GM23248 (cell line): ENCODE measurements at places on chromosomes 1 and 21. TPM values are rescaled to one million over a fixed set of nuclear protein-coding genes. Genes with fewer than 3 reads are reported as not detected.

DNAJC6 gene
- 2.5 TPM in 2 replicates for polyA plus RNA-seq

GRCh38 chr1:42319871-42320484, 15.1 kb downstream of the FOXJ3 start:
- H3K36me3 ChIP-seq, result no peaks in the 10 kb centered on the region
- H3K27me3 ChIP-seq, result no peaks in the 10 kb centered on the region
- H3K4me3 ChIP-seq, result no peak overlapping the region

PLOD1 gene
- 443 and 482 TPM in 2 replicates for polyA plus RNA-seq

DNA sequence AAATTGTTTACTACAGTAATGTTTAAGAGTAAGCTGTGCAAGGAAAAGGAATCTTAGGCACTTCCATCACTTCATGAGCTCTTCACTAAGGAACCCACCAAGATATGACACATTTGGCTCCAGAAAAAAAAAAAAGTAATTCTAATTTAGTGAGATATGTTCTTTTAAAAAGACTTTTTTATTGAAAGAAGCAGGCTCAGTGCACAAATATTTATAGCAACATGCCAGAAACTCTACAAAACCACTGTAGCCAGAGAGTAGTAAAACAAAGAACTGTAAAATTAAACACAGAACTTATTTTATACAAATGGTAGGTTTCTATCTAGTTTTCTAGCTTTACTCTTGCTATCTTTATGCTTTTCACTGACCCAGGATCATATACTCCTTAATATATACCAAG, 434.6 kb upstream of the ADGRL2 start:
- H3K27me3 ChIP-seq, result no peaks in the 10 kb centered on the region
- no peak overlapping the region for H3K27ac ChIP-seq
- H3K4me3 ChIP-seq, result no peak overlapping the region

DNA sequence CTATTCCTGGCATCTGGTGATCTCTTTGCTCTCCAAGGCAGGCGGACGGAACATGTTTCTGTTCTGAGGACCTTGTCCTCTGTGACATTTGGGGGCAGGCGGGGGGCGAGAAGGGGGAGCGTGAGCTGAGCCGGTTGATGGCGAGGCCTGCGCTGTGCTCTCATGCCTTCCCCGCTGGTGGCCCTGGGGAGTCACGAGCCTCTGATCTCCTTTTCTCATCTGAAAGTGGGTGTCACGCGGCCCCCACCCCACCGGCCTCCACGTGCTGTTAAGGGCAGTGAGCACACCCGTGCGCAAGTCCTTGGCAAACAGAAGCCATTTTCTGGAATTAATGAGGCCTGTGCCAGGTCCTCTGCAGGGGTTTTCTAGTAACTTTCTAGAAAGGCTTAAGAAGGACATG, 102.8 kb upstream of the ACTRT2 start:
- no peaks in the 10 kb centered on the region for H3K36me3 ChIP-seq
- H3K4me1 ChIP-seq, result no peaks in the 10 kb centered on the region

GRCh38 chr1:165671526-165671925, 26.8 kb downstream of the ALDH9A1 start:
- H3K27ac ChIP-seq, result no peak overlapping the region
- H3K4me3 ChIP-seq, result no peak overlapping the region
- H3K27me3 ChIP-seq, result no peaks in the 10 kb centered on the region

- no peaks in the 10 kb centered on the region for H3K27me3 ChIP-seq
- peaks cover 18% of the 10 kb centered on the region for H3K4me1 ChIP-seq
- H3K4me3 ChIP-seq, result peak overlapping the region; percentile 62
- peak overlapping the region; percentile 47 for H3K27ac ChIP-seq
These were observed 228.9 kb upstream of the ADGRL4 start for GRCh38 chr1:79235301-79236002.

EXTL1 gene
- 5.9 and 6.4 TPM in 2 replicates for polyA plus RNA-seq

DNA sequence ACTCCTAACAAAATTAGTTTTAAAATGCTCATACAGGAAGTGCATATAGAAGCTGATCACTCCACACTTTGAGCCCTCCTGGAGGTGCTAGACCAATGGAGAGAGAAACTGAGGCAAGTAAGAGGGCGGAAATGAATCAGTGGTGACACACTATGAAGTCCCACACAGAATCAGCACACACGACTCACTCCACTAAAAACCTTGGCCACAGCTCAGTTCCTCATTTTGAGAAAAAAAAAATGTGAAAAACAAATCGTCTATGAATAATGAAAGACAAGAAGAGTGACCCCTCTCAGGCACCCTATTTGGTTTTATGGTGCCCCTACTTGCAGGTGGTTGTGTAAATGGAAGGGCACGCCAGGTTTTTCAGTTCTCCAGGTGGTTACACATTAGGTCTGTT, 675.1 kb upstream of the BRINP3 start:
- H3K27me3 ChIP-seq, result no peaks in the 10 kb centered on the region
- H3K27ac ChIP-seq, result no peak overlapping the region
- no peaks in the 10 kb centered on the region for H3K36me3 ChIP-seq
- no peak for DNase-seq

- H3K4me3 ChIP-seq, result no peak overlapping the region
- no peaks in the 10 kb centered on the region for H3K36me3 ChIP-seq
- H3K27me3 ChIP-seq, result peaks cover 4% of the 10 kb centered on the region; the same call in 1 of the 2 replicates
- DNase-seq, result no peak
These were observed 237.1 kb downstream of the TRABD2B start for GRCh38 chr1:47759936-47760629.
